Epithelial cell of esophagus (primary cell): ENCODE measurements at places on chromosomes 1 and 21.

GRCh38 chr21:31482460-31482859 lies 138.4 kb upstream of the TIAM1 start:
- no peak for DNase-seq

- DNase-seq = no peak
These were observed 230.8 kb downstream of the KCTD3 start for GRCh38 chr1:215797859-215798258.

GRCh38 chr1:222788402-222789156 lies 26.3 kb upstream of the DISP1 start:
- peak; percentile 55 for DNase-seq

- DNase-seq = no peak
These were observed 122.9 kb upstream of the ARHGEF16 start for GRCh38 chr1:3331564-3331963.

- DNase-seq = peak; percentile 60
These were observed at the start of gene FAM177B for GRCh38 chr1:222736972-222737371. Gene FAM177B (plus strand): TSS chr1:222737202. CDS start chr1:222746546, 9,344 bp downstream.

DNA sequence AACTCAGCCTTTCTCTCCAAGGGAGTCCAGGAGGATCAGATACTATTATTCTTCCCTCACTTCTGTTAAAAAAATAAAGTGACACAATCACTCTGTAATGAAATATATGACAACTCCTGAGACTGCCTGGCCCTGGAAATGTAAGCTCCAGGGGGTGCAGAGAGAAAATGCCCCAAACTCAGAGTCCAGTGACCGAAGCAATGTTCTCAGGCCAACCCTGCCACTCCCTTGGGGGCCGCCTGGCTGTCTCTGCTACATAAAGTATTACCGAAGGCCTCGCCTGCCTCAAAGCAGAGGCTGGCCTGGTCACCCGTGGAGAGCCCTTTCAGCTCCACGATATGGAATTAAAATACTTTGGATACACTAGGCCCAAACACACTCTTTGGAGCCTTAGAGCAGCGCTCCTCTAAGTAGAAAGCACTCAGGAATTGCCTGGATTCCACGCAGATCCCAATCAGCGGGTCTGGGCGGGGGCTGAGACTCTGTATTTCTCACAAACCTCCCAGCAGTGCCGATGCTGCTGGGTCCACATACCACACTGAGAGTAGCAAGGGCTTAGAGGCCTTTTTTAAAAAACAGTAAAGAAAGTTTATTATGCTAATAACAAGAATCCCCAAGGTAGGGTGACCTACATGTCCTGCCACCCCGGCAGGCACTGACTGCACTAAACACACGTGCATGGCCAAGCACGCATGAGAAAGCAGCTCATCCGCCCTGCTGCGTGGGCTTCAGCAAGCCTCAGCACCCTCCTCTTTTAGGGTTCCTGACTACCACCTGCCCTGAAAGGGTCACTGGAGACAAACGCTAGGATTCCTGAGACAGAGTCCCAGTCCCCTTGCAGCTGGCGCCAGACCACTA lies 31.1 kb downstream of the TMCO4 start:
- DNase-seq = no peak

- peak; percentile 38 for DNase-seq
These were observed 7.0 kb downstream of the FOXD2 start for GRCh38 chr1:47444562-47445465.

DNA sequence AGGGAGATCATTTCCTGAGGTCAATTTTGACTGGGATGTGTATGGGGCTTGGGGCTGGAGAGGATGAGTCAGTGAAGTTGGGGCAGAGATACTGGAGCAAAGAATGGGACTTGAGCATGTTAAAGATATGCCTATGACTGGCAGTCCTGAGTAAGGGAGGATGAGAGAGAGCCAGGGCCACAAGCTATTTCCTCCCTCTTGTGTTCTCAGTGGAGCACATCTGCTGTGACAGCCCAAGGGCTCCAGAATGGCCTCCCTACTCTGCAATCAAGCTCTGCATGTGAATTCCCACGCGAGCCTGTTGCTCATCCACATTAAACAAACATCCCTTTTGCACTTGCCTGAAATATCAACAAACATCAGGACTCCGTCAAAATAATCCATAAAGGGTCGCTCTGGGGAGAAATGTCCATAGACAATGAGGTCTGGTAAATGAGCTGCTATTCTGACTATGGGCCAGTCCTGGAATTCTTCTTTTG lies 9.2 kb downstream of the ADCY10 start:
- DNase-seq = peak; percentile 55

DNA sequence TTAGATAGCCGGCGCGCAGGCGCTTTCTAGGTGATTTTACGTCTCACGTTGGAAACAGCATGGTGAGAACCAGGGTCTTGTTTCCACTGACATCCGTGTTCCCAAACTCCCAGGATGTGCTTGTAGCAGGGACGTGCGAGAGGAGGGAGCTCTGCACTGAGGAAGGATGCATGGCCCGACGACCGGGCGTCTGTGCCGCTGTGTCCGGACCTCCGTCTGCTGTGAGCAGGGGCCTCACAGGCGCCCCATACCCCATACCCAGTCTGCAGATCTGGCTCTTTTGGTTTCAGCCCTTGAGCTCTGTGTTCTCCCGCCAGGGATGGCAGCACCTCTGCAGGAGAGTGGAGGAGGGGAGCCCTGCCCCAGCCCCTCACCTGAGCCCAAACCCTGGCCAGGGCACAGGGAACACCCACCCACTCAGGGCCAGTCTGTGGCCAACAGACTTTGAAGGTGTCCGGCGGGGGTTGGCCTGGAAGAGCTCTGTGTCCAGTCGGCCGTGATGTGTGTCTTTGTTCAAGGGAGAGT lies 67.2 kb upstream of the COL6A1 start:
- no peak for DNase-seq

- DNase-seq = no peak
These were observed 91.0 kb upstream of the PPM1J start for GRCh38 chr1:112806090-112806642.

DNA sequence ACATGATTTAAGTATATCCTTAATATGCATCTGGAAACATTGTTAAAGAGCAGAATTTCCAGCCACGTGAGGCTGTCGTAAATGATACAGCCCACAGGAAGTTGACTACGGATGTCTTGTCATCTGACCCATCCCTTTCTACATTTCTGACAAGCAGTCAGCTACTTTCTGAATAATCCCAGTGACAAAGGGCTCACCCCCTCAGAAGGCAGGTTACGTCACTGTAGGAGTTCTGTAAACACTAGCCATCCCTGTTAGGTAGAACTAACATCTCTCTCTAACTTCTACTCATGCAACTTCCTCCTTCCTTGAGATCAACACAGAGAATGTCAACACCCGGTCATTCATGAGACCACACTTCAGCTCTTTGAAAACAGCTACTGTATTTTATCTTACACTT lies 259.2 kb downstream of the GREM2 start:
- peak; percentile 35 for DNase-seq

- peak; percentile 64 for DNase-seq
These were observed 173.2 kb downstream of the LBR start for GRCh38 chr1:225254676-225255075.

DNA sequence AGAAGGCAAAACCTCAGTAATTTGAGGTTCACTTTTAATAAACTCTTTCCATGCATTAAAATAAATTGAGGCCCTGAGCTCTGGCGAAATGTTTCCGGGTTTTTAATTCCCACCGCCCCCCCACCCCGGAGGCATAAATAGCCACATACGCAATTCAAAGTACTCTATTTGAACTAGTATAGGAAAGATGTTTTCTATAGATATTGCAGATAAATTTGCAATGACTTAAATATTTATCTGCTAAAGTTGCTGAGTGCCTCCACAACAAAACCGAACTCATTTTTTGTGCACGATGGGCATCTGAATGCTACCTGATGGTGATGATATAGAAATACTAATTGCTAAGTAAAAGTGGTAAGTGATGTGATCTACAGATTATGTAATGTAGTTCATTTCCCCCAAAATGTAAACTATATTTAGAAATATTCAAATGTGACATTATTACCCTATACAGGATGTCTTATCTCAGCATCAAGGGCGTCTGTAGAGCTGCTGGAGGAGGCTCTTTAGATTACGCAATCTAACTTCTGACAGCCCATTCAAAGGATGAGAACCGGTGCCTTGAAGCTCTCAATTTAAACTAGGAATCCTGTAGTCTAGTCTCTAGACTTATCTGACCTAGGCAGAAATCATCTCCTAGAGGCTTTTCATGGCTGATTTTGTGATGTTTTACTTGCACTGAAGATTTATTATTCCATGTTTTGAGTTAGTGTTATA lies 8.5 kb downstream of the IRF2BP2 start:
- DNase-seq = peak; percentile 61

DNA sequence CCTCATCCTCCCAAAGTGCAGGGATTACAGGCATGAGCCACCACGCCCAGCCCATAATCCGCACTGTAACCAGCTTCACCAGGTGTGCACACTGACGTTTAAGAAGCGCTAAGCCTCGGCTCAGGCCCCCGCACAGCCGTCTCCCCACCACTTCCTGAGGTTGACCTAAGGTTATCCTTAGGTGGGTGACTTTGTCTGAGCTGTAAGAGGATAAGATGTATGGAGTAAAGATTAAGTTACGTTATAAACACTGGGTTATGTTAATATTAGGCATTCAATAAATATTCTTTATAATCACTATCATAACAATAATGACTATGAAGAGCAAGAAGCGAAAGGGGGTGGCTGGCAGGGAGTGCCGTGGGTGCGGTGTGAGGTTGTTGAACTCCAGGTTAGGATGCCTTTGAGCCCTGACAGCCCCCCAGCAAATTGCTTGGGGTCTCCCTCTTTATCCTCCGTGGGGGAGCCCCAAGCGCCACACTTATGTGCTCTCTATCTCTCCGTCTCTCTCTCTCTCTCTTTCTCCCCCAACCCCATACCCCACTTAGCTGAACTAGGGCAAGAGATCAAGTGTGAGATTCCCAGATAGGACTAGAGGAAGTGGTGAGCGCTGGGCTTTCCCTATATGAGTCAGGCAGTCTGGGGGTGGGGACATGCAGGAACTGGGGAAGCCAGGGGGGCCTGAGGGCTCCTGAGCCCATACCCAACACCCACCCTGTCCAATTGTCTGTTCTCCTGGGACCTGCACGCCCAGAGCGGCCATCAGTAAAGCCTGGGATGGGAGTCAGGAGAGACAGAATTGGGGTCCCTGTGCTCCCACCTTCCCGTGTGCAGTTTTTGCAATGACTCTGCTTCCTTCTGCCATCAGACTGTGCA lies 7.6 kb downstream of the EFHD2 start:
- DNase-seq = peak; percentile 86

- peak; percentile 98 for DNase-seq
These were observed 32.0 kb upstream of the ATP5PO start for GRCh38 chr21:33947451-33948095.

GRCh38 chr1:246338546-246338945 lies 168.5 kb downstream of the SMYD3 start:
- DNase-seq = no peak

GRCh38 chr1:7856345-7856744 lies 3.5 kb upstream of the UTS2 start:
- no peak for DNase-seq

- no peak for DNase-seq
These were observed 30.7 kb downstream of the TNFRSF1B start for GRCh38 chr1:12197483-12197880.

DNA sequence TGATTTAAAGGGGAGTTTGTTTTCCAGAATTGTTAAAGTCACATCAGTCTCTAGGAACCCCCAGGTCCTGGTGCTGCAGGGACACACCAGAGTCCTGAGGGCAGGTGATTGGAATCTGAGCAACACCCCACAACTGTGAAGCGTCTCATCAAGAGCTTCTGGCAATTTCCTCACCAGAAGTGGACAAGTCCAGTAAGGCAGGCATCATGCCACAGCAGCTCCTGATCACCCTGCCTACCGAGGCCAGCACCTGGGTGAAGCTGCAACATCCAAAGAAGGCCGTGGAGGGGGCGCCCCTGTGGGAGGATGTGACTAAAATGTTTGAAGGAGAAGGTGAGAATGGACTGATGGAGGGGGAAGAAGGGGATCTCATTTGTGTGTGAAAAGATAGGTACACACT lies 2.1 kb downstream of the ZFP69 start:
- DNase-seq = no peak

GRCh38 chr1:43877101-43877500 lies 56.5 kb upstream of the ARTN start:
- DNase-seq = no peak

GRCh38 chr1:88867743-88868521 lies 23.4 kb downstream of the GTF2B start:
- DNase-seq = no peak

GRCh38 chr1:82593561-82593960 lies 792.8 kb downstream of the ADGRL2 start:
- DNase-seq = no peak

GRCh38 chr1:39481289-39481688 lies 10.1 kb upstream of the BMP8A start:
- DNase-seq = no peak

- DNase-seq = no peak
These were observed 548 bp upstream of the MFSD2A start for GRCh38 chr1:39954324-39954869.

- DNase-seq = peak; percentile 83
These were observed 45.5 kb downstream of the UTP25 start for GRCh38 chr1:209873067-209873799.

DNA sequence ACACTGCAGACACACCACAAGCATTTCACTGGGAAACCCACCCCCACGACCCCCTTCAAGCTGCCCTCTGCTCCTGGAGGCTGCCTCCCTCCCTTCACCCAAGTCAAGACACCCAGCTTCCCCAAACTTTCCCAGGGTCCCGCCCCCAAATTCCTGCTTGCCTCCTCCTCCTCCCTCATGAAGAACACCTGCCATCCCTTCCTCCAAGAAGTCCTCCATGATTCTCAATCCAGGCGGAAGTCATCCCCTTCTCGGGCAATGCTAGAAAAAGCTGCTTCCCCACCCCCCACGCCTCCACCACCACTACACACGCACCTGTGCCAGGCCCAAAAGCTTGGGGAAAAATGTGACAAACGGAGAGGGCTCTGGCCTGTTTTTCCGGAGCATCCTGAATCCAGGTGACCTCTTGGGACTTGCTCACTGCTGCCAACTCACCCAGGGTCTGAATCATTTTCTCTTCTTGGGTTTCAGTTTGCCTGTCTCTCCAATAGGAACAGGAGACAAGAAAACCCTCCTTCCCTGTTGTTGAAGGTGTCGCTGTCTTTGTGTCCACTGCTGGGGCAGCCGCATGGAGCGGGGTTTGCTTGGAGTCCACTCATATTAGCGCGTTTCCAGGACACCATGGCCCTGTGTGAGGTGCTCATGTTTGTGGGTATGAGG lies 101.0 kb upstream of the CASZ1 start:
- peak; percentile 83 for DNase-seq

DNA sequence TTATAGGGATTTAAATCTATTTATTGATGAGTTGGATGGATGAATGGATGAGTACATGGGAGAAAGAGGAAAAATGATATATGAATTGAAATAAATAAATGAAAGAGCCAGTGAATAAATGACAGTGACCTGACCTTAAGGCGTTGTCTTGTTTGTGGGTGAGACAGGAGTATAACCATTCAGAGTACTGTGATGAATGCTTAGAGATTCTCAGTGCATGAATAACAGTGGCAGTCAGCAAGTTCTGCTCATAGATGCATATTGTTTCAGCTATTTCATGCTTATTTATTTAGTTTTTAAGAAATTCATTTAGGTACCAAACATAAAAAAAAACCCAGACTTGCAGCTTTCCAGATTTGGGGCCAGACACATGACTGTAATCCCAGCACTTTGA lies 116.4 kb downstream of the FGGY start:
- no peak for DNase-seq

- DNase-seq = no peak
These were observed 12.8 kb upstream of the LRRC3 start for GRCh38 chr21:44442266-44443125.
